ENCODE measurements at places on chromosomes 11 and 22. TPM values are rescaled to one million over a fixed set of nuclear protein-coding genes. Genes with fewer than 3 reads are reported as not detected.

GRCh38 chr11:74388678-74389327, 9.4 kb downstream of the PGM2L1 start:
- DNase-seq, result peak; percentile 51

GRCh38 chr11:31797190-31798056, 13.7 kb downstream of the PAX6 start:
- peak; percentile 9 for DNase-seq

DNA sequence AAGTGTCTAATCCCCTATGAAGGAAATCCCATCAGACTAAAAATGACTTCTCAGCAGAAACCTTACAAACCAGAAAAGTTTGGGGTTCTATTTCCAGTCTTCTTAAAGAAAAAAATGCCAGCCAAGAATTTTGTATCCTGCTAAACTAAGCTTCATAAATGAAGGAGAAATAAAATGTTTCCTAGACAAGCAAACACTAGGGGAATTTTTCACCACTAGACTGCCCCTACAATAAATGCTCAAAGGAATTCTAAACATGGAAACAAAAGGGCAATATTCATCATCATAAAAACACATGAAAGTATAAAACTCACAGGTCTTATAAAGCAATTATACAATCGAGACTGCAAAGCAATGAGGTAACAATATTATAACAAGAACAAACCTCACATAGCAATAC, 124.3 kb downstream of the PLEKHA7 start:
- DNase-seq, result no peak

GRCh38 chr11:12716816-12717215, 42.6 kb downstream of the TEAD1 start:
- no peak for DNase-seq

The EHF gene
- 4.7 TPM for polyA plus RNA-seq

The ST14 gene
- polyA plus RNA-seq, result 59.3 TPM

The GPR83 gene
- not detected for polyA plus RNA-seq

The ADM gene
- polyA plus RNA-seq, result 80.9 TPM

The APOA5 gene
- not detected for polyA plus RNA-seq

All from kidney (tissue), 22 donors.